ENCODE measurements at places on chromosomes 3 and 15.

- no peak for DNase-seq
Measured at GRCh38 chr3:119912220-119912619, 130.3 kb downstream of the NR1I2 start.

GRCh38 chr15:38597219-38597800 lies 32.7 kb upstream of the RASGRP1 start:
- DNase-seq: no peak

GRCh38 chr3:152760024-152760563 lies 74.8 kb upstream of the P2RY1 start:
- no peak for DNase-seq

DNA sequence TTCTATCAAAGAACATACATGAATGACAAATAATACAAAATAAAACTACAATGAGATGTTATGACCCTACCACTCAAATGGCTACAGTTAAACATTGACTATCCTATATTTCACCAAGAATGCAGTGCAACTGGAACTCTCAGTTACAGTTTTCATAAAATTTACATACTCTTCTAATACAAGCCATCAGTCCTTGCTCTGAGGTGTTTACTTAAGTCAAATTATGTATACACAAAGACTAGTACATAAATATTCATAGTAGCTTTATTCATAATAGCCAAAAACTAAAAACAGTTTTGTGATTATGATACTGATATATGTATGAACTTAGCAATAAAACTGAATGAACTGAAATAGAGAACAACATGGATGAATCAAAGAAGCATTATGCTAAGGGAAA lies 19.2 kb downstream of the MLF1 start:
- DNase-seq: no peak

DNA sequence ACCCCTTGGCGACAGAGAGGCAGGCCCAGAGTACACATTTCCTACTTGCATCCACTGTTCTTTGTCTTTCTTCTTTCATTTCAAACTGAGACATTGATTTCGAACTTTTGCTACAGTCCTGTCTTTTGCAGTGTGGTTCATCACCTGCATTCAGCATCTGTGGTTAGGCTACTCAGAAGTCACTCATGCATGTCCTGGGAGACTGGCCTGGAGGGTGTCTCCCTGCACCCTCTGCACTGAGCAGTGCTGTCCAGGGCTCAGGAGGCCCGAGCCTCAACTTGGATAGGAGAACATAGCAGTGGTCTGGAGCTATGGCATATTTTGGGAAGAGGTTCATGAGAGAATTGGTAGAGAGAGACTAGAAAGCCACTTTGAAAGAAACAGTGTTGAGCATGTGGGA lies 240.2 kb upstream of the TPRG1 start:
- no peak for DNase-seq

DNA sequence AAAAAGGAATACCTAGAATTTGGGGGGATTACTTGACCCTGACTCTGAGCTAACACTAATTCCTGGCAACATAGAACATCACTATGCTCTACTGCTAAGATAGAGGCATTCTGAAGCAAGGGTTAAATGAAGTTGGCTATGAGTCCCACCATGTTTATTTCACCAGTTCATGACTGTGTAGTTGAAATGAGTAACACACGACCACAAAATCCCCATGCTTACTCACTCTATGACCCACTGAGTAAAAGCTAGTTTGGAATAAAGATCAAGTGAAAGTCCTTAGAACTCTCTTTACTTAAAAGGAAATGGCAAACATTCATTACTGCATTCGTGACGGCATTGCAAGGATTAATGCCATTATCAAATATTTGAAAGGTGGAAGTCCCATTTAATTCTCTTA lies 47.4 kb downstream of the MRPL46 start:
- peak; percentile 44 for DNase-seq

DNA sequence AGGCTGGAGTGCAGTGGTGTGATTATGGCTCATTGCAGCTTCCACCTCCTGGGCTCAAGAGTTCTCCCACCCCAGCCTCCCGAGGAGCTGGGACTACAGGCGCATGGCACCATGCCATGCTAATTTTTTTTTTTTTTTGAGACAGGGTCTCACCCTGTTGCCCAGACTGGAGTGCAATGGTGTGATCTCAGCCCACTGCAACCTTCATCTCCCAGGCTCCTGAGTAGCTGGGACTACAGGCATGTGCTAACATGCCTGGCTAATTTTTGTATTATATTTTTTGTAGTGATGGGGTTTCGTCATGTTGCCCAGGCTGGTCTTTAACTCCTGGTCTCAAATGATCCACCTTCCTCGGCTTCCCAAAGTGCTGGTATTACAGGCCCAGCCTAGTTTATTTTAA lies 4.0 kb downstream of the TEX9 start:
- DNase-seq: no peak

- peak; percentile 99 for DNase-seq
Measured at GRCh38 chr3:11136830-11137626, 17.3 kb upstream of the HRH1 start.

DNA sequence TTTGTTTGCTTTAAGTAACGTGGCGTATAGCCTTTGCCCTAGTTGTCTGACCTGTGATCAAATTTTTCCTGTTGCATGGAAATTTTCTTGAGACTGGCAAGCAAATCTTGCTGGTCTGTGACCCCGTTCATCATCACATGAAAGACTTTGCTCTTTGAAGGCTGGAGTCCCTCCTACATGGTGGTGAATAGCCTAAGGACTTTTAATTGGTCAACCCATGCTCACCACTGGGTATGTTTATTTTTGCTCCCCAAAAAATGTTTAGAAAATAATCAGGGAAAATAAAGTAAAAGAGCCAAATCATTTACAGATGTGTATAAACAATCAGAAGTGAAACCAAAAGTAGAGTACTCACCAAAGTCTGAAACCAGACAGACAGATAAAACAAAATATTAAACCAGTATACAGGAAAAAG lies 1075.3 kb upstream of the ALCAM start:
- peak; percentile 1 for DNase-seq

- DNase-seq: no peak
Measured at GRCh38 chr15:86919581-86919980, 839.9 kb downstream of the AGBL1 start.

- DNase-seq: no peak
Measured at GRCh38 chr3:183217548-183218332, 35.3 kb upstream of the B3GNT5 start.

DNA sequence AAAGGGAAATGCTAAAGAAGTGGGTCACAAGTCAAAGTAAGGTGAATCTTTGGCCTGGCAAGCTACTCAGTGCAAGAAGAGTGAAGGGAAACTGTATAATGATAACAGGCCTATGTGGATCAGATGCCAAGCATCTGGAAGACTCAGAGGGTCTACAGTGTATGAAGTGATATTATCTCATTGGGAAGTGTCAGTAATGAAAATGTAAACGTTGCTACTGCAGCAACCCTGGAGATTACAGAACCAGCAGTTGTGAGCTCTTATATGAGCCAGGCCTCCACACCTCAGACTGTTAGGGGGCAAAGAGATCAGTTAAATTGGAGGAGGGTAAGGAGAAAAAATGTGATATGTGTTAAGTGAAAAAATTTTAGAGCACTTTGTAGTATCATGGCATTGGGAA lies 195.4 kb upstream of the DPH6 start:
- DNase-seq: no peak

GRCh38 chr15:42220216-42220615 lies 12.1 kb upstream of the VPS39 start:
- DNase-seq: no peak

GRCh38 chr15:65164139-65164538 lies 21.0 kb downstream of the CLPX start:
- DNase-seq: no peak

- DNase-seq: no peak
Measured at GRCh38 chr15:66053991-66054390, 184.7 kb downstream of the RAB11A start.

GRCh38 chr3:159824333-159824732 lies 164.3 kb upstream of the IL12A start:
- peak; percentile 83 for DNase-seq

DNA sequence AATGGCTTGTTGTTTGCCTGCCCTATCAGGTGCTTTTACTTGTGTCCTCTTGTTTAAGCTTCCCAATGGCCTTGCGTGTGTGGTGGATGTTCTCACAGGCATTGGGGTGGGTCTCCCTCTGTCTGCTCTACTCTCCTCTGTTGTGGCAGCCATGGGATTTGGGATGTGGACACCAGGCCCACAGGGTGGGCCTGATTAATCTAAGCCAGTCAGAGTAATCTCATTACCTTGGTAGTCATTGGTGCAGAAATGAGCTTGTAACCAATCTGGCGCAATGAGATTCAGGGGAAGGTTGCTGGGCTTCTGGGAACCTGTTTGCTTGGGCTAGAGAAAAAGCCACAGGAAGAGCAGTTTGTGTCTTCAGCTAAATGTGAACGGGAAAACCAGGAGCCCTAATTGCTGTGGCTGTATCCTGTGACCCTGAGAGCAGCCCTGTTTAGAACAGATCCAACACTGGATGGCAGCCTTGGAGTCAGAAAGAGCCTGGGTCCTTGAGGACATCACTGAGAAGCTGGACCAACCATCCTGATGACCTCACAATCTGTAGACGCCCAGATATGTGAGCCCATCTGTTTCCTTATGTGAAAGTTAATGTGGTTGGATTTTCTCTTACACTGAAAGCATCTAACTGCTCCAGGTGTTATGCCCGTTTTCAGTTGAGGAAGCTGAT lies 157.3 kb upstream of the UBE2E1 start:
- peak; percentile 11 for DNase-seq

DNA sequence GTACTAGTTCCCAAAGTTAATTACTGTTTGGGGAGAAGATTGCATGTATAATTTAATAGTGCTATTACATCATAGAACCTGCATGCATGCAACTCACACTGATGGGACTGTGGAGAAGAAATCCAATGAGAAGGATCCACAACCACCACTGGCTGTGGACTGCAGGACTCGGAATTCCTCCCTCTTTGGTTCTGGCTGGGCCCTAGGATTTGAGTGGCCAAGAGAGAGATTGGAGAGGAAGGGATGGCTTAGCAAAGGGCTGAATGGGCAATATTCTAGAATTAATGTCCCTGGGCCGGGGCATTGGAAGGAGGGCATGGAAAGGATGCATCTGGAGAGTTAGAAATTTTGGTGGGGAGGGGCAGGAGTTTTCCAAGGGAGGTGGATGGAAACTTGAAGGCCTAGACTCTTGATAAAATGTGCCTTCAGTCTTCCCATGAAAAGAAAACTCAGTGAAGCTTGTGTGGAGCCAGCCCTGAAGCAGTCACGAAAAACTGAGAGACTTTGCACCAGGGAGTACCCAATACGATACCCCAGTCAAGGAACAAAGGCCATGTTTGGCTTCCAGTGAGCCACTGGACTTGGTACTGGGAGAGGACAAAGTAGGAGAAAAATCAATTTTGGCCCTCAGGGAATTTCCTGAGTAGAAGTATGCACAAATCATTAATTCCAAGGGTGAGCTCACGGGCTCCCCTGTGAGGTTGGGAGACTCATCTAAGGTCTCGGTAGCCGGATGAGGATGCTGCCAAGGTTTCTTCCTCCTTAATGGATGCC lies 31.4 kb upstream of the TPM1 start:
- DNase-seq: no peak
